ENCODE measurements at places on chromosomes 4 and X.

- peaks cover 17% of the 10 kb centered on the region for H3K27me3 ChIP-seq
- no peaks in the 10 kb centered on the region for H3K4me1 ChIP-seq
- H3K27ac ChIP-seq = no peak overlapping the region
- no peak for DNase-seq
- H3K4me3 ChIP-seq = no peak overlapping the region
Observed at GRCh38 chr4:48329976-48330375, 11.4 kb upstream of the SLAIN2 start.

- no peaks in the 10 kb centered on the region for H3K27me3 ChIP-seq
- no peak overlapping the region for H3K4me3 ChIP-seq
- peak overlapping the region; percentile 57 for H3K27ac ChIP-seq
- peaks cover 29% of the 10 kb centered on the region for H3K4me1 ChIP-seq
- peaks cover 58% of the 10 kb centered on the region for H3K36me3 ChIP-seq
Observed at GRCh38 chrX:11770320-11770719, 12.3 kb downstream of the MSL3 start.

- H3K27me3 ChIP-seq = no peaks in the 10 kb centered on the region
- H3K4me1 ChIP-seq = no peaks in the 10 kb centered on the region
- no peak overlapping the region for H3K27ac ChIP-seq
- H3K36me3 ChIP-seq = no peaks in the 10 kb centered on the region
- no peak for DNase-seq
Observed at GRCh38 chr4:54767376-54767775, 109.6 kb downstream of the KIT start.

GRCh38 chrX:13852001-13852695 lies 35.3 kb upstream of the GPM6B start:
- H3K4me1 ChIP-seq = no peaks in the 10 kb centered on the region
- H3K27ac ChIP-seq = no peak overlapping the region
- no peaks in the 10 kb centered on the region for H3K36me3 ChIP-seq
- no peaks in the 10 kb centered on the region for H3K27me3 ChIP-seq
- DNase-seq = peak; percentile 3
- H3K4me3 ChIP-seq = no peak overlapping the region

- no peaks in the 10 kb centered on the region for H3K4me1 ChIP-seq
- H3K4me3 ChIP-seq = no peak overlapping the region
- no peaks in the 10 kb centered on the region for H3K36me3 ChIP-seq
- no peak overlapping the region for H3K27ac ChIP-seq
- no peak for DNase-seq
- no peaks in the 10 kb centered on the region for H3K27me3 ChIP-seq
Observed at GRCh38 chr4:161002386-161002785, 1161.4 kb downstream of the FSTL5 start.

DNA sequence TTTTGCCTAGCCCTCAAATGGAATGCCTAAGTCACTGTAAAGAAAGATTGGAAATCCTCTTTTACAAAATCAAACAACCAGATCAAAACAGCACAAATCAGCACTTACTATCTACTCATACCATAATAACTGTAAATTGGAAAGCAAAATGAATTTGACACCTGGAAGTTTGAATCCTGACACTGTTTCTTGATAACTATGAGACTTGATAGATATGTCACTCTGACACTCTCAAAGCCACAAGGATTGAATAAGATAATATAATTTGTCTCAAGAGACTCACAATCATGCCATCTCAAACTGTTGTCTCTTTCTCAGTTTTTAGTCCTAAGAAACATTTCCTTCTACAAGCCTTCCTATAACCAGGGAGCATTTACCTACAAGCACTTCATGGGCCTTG lies 302.6 kb upstream of the DIAPH2 start:
- H3K27ac ChIP-seq = no peak overlapping the region
- no peak overlapping the region for H3K4me3 ChIP-seq
- H3K27me3 ChIP-seq = no peaks in the 10 kb centered on the region

GRCh38 chr4:6107886-6108285 lies 89.7 kb upstream of the C4orf50 start:
- no peaks in the 10 kb centered on the region for H3K4me1 ChIP-seq
- no peak for DNase-seq
- peaks cover 54% of the 10 kb centered on the region for H3K36me3 ChIP-seq
- H3K4me3 ChIP-seq = no peak overlapping the region

DNA sequence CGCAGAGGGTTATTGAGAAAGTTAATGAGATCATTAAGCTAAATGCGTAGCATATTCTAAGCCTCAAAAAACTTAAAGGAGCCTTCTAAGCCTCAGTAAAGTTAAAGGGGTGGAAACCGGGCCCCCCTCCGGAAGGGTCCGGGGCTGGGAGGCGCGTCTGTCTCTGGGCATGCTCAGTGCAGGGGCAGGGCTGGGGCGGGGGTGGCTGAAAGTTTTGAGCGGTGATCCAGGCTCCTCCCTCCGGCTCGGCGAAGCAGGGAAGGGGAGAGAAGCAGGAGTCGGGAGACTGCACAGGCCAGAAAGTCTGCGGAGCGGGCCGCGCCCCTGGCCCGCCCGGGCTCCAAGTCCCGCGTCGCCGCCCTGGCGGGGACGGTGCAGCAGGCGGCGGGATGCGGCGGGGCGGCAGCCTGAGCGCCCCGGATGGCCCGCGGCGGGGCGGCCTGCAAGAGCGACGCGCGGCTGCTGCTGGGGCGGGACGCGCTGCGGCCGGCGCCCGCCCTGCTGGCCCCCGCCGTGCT lies at the start of gene EVC:
Gene EVC (plus strand): TSS at position 241 of the 518 bp plus-strand sequence. CDS start 180 bp downstream, at position 421.
- H3K27ac ChIP-seq = no peak within 1 kb of the TSS
- H3K36me3 ChIP-seq = no peaks in the 10 kb centered on the region
- H3K4me3 ChIP-seq = no peak within 1 kb of the TSS
- H3K4me1 ChIP-seq = peaks cover 4% of the 10 kb centered on the region

DNA sequence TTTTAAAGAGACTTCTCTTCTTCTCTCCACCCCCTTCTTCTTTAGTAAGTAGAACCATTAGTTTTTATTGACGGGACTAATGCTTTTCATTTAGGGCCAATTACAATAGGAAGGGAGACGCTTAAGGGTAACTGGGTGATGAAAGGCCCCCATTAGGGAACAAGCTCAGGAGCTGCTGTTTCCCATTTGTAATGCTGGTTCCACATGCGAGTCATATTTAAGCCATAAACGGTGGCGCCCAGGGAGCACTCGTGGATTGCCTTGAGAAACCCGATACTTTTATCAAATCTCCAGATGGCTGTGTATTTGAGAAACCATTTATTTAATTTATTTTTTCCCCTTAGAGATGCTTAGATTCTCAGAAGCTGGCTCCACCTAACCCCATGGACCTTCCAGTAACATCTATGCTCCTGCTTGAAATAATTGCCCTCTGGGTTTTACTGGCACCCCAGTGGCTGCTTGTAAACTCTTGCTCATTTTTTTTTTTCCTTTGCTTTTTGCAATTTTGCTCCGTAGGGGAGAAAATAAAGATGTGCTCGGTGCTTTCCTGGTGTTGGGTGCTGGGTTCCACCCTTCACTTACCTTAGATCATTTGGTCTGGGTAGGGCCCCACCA lies 124.2 kb upstream of the MSX1 start:
- H3K4me1 ChIP-seq = no peaks in the 10 kb centered on the region
- no peak for DNase-seq
- no peak overlapping the region for H3K27ac ChIP-seq
- H3K27me3 ChIP-seq = no peaks in the 10 kb centered on the region
- H3K4me3 ChIP-seq = no peak overlapping the region
